ENCODE measurements at places on chromosomes 7 and 10. TPM values are rescaled to one million over a fixed set of nuclear protein-coding genes. Genes with fewer than 3 reads are reported as not detected.

Gene STOX1
- total RNA-seq: not detected

Gene GATA3
- total RNA-seq: 50.3 TPM

Gene LIPJ
- total RNA-seq: 0.09 TPM

Gene ATRNL1
- total RNA-seq: not detected

DNA sequence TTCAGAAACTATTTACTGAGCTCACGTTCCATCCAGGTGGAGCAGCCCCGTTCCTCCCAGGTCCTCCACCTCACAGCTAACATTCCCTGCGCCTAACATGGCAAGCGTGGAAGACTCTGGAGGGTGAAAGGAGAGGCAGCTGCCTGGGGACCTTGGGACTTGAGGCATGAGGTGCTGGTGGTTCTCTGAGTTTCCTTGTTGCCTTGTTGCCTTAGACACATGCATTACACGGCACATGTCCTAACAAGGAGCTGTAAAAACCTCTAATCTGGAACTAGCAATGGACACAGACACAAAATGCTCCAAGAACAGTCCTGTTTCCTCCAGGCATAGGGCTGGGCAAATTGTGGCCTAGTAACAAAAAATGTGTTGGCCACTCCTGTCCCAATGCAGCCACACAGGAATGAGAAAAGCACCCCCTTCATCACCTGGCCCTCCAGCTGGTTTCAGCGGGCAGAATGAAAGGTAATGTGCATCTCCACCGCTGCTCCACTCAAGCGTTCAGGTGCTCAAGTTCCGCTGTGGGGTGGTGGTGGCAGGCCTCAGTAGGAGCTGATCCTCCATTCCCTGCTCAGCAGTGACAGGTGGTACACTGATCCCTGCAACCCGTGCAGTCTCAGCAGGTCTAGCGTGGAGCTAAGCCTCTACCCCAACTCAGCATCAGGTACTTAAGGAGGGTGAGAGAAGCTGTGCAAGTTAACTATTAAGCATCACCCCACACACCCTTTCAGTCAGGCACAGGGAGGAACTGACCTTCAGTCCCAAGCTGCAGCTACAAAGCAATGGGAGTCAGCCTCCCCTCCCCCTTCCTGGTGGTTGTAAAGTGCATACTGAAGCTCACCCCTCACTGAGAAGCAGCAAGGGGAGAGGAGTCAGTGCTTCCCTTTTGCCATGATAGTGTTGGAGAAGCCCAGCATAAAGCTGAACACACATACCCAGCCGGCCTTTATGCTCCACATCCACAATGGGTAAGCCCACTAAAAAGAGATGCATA lies 382.8 kb downstream of the SDK1 start:
- DNase-seq: no peak
- H3K4me1 ChIP-seq: no peaks in the 10 kb centered on the region
- no peak overlapping the region for H3K4me3 ChIP-seq
- no peaks in the 10 kb centered on the region for H3K27me3 ChIP-seq
- H3K27ac ChIP-seq: no peak overlapping the region
- H3K36me3 ChIP-seq: no peaks in the 10 kb centered on the region

GRCh38 chr7:149670288-149670687 lies 103.1 kb downstream of the ZNF467 start:
- H3K4me1 ChIP-seq: no peaks in the 10 kb centered on the region
- no peaks in the 10 kb centered on the region for H3K27me3 ChIP-seq
- no peak overlapping the region for H3K27ac ChIP-seq
- no peak overlapping the region for H3K4me3 ChIP-seq

DNA sequence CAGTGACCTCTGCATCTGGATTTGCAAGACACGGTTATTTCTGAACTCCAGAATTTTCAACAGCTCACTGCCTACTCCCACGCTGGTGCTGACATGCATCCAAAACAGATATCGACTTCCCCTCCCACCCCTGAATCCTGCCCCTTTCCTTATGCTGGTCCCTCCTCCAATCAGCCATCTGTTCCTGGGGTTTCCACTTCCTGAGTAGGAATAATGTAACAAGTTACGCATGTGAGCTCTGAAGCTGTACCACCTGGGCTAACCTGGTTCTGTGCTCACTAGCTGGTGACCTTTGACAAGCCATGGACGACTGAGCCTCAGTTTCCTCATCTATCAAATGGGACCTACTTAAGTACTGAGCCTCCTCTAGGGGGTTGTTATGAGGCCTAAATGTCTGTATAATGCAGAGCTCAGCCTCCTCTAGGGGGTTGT lies 1.7 kb upstream of the NCAPG2 start:
- no peaks in the 10 kb centered on the region for H3K36me3 ChIP-seq
- H3K27me3 ChIP-seq: no peaks in the 10 kb centered on the region
- no peak for DNase-seq
- peaks cover 36% of the 10 kb centered on the region for H3K4me1 ChIP-seq
- no peak overlapping the region for H3K27ac ChIP-seq
- H3K4me3 ChIP-seq: no peak overlapping the region

DNA sequence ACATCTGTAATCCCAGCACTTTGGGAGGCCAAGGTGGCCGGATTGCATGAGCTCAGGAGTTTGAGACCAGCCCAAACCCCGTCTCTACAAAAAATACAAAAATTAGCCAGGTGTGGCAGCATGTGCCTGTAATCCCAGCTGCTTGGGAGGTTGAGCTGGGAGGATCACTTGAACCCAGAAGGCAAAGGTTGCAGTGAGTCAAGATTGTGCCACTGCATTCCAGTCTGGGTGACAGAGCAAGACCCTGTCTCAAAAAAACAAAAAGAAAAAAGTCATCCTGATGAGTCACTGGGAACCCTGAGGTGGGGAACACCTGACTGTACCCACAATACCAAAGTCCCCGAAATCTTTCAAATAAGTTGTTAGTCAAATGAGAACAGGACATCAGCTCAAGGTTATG lies 80.0 kb downstream of the NEBL start:
- no peaks in the 10 kb centered on the region for H3K36me3 ChIP-seq
- H3K27ac ChIP-seq: no peak overlapping the region
- no peak for DNase-seq
- no peak overlapping the region for H3K4me3 ChIP-seq
- no peaks in the 10 kb centered on the region for H3K27me3 ChIP-seq

DNA sequence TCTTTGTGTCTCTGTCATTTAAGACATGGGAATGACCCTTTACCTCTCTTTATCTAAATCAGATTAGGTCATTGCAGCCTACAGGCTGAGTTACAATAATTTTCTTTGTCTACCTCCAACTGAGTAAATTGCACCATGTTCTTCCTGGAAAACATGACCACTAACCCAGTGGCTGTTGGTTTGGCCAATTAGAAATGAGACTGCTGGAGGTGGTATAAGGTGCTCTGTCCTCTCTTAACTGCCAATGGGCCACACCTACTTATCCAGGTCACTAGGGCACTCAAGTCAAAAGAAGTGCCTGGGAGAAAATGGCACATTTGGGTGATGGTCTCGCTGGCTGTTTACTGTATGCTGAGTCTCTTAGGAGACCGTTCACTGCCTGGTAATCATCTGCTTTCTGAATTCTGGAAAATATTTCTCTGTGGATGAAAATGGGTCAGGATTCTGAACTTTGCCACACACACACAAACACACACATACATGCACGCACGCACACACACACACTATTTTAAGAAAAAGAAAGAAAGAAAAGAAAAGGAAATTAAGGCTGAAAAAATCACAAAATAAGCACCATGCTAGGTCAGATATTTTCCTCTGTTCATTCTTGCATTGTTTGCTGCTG lies 16.4 kb downstream of the STAMBPL1 start:
- peaks cover 14% of the 10 kb centered on the region for H3K4me1 ChIP-seq
- DNase-seq: no peak
- H3K4me3 ChIP-seq: no peak overlapping the region
- H3K27me3 ChIP-seq: no peaks in the 10 kb centered on the region

DNA sequence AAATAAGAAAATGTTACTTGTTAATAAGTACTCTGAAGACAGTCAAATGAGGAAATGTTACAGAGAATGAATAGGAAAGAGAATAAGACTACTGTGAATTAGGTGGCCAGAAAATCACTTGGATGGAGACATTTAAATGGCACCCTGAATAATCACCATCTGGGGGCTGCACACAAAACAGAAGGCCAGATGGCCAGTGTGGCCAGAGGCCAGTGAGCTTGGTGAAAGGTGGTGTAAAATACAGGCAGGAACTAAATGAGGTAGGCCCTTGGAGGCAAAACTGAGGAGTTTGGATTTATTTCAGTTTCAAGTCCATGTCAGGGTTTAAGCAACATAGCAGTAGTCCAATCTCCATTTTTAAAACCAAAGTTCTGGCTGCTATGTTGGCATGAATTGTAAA lies 126.7 kb downstream of the TSPAN12 start:
- no peak overlapping the region for H3K4me3 ChIP-seq
- no peaks in the 10 kb centered on the region for H3K27me3 ChIP-seq
- no peaks in the 10 kb centered on the region for H3K4me1 ChIP-seq
- no peak for DNase-seq
- no peaks in the 10 kb centered on the region for H3K36me3 ChIP-seq

- no peak overlapping the region for H3K4me3 ChIP-seq
- H3K4me1 ChIP-seq: no peaks in the 10 kb centered on the region
- DNase-seq: no peak
- no peaks in the 10 kb centered on the region for H3K36me3 ChIP-seq
- H3K27ac ChIP-seq: no peak overlapping the region
Observed at GRCh38 chr10:125505648-125506047, 177.3 kb downstream of the TEX36 start.

DNA sequence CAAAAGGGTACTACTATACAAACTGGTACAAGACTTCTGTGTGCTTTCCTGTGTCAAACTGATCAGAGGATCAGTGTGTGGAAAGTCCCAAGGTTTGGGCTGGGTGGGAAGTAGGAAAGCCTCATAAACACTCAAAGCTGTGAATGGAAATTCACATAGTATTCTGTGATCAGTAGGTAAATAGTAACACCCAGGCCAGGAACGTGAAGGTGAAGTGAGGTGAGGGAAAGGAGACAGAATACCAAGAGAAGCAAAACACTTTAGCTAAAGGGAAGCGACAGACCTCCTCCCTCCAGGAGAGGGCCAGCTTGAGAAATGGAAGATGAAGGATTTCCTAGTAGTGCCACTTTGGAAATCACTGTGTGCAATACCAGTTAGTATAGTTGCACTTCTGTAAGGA lies 451.9 kb downstream of the KCNMA1 start:
- H3K27me3 ChIP-seq: no peaks in the 10 kb centered on the region
- H3K4me1 ChIP-seq: no peaks in the 10 kb centered on the region
- no peak for DNase-seq

DNA sequence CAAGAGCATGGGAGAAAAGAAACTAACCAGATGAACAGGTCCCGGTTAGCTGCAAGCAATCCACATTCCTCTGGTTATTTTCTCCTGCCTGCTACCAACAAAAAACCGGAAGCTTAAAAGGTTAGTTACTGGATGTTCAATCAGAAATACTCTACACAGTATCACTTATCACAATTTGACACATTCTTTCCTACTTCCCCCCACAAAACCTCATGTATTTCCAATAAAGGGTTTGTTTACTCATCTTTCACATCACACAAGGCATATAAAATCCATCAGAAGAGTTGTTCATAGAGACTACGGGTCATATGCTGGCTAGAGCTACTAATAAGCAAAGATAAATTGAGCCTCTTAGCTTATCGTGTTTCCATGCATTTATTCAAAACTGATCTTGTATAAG lies 4.8 kb downstream of the SLC25A28 start:
- H3K36me3 ChIP-seq: peaks cover 24% of the 10 kb centered on the region
- no peak for DNase-seq
- H3K27me3 ChIP-seq: no peaks in the 10 kb centered on the region
- no peak overlapping the region for H3K27ac ChIP-seq
- peaks cover 6% of the 10 kb centered on the region for H3K4me1 ChIP-seq
